ENCODE measurements at places on chromosomes 11 and 22.

- DNase-seq: peak; percentile 65
Observed at GRCh38 chr11:127003260-127003981, 2.9 kb upstream of the KIRREL3 start.

DNA sequence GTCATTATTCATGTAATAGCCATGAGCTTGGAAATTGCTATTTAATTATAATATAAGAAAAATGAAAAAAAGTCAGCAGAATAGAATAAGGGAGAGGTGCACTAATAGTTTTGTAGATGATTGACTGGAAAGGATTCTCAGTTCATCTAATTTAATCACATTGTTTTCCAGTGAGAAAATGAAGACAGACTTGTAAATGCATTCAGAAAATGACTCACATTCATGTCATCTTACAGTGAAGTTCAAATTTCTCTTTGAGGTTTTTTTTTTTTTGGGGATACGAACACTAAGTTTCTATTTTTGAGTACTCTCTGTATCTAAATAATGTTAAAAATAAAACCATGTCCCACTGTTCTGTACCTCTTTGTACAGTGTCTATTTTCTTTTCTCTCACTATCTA, 18.5 kb upstream of the OR4A16 start:
- no peak for DNase-seq

- DNase-seq: no peak
Observed at GRCh38 chr11:100769617-100770016, 82.5 kb downstream of the ARHGAP42 start.

DNA sequence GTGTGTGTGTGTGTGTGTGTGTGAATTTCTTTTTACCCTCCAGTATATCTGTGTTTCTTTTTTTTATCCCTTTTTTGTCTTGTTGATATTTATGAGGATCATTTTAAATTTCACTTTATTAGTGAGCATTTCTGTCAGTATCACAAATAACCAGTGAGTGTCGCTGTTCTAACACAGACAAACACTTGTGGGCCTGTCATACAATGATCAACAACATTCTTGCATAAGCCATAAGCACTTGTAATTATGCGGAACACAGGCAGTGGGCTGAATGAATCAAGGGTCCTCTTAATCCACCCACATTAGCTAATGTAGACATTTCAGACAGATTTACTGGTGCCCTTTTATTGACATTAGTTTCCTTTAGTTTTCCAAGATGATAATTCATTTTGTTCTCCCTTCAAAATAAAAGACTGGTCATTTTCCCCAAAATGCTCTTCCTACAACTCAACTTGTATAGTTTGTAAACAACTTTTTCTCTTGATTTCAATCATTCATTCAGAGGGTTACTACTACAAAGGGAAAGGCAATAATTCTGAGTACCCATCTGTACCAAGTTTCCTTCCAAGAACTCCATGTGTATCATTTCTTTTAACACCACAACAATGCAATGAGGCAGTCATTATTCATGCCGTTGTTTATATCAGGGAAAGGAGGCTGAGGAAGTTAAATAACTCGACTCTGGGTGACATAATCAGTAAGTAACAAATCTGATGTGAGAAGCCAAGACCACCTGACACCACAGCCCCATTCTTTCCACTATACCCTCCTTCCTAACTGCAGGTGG, 34.5 kb upstream of the ANO3 start:
- DNase-seq: no peak

- no peak for DNase-seq
Observed at GRCh38 chr11:94956963-94957362, 16.4 kb downstream of the CWC15 start.

- no peak for DNase-seq
Observed at GRCh38 chr11:27717377-27717776, 17.1 kb upstream of the BDNF start.

All from right hindlimb (tissue), 1 donor.